ENCODE measurements at places on chromosomes 11 and 22.

GRCh38 chr11:126407101-126407521 lies 51.6 kb downstream of the ST3GAL4 start:
- DNase-seq, result no peak

GRCh38 chr11:11311169-11311568 lies 41.9 kb downstream of the CSNK2A3 start:
- no peak for DNase-seq

- no peak for DNase-seq
Observed at GRCh38 chr11:120141768-120142423, 4.0 kb upstream of the TRIM29 start.

GRCh38 chr11:72238040-72238450 lies 5.9 kb downstream of the PHOX2A start:
- no peak for DNase-seq
